ENCODE measurements at places on chromosomes 5 and 9. TPM values are rescaled to one million over a fixed set of nuclear protein-coding genes. Genes with fewer than 3 reads are reported as not detected.

Gene NUTM2G
- 0.18 TPM for polyA plus RNA-seq

Gene IL7R
- polyA plus RNA-seq = 0.10 TPM

Gene TAF1L
- polyA plus RNA-seq = not detected

Gene HSPB3
- not detected for polyA plus RNA-seq

Gene ABO
- not detected for polyA plus RNA-seq

Gene CCDC112
- polyA plus RNA-seq = 76.7 TPM

Gene TRPM6
- polyA plus RNA-seq = not detected

Gene SLC25A48
- polyA plus RNA-seq = 1.0 TPM

Gene PARP8
- 29.9 TPM for polyA plus RNA-seq

Gene CATSPER3
- 0.80 TPM for polyA plus RNA-seq

Gene TESK1
- polyA plus RNA-seq = 37.9 TPM

Gene PRUNE2
- polyA plus RNA-seq = 9.7 TPM

Gene KIF24
- 0.19 TPM for polyA plus RNA-seq

Gene NXNL2
- polyA plus RNA-seq = 1.0 TPM

Gene PSD2
- polyA plus RNA-seq = 33.4 TPM

Gene IL5
- polyA plus RNA-seq = not detected

Gene FIBCD1
- polyA plus RNA-seq = 1.6 TPM

Gene TAF11L5
- polyA plus RNA-seq = not detected

Gene MEGF10
- polyA plus RNA-seq = 0.18 TPM

Gene ADGRD2
- not detected for polyA plus RNA-seq

Gene SPINK13
- polyA plus RNA-seq = not detected

Gene ANKRD18A
- polyA plus RNA-seq = not detected
